ENCODE measurements at places on chromosomes 5 and 9. TPM values are rescaled to one million over a fixed set of nuclear protein-coding genes. Genes with fewer than 3 reads are reported as not detected.
A peak's percentile ranks its signal among the peaks of the same experiment; 100 is the strongest.

Gene OR1Q1
- total RNA-seq = not detected

Gene ABO
- 0.59 TPM for total RNA-seq

GRCh38 chr5:1769017-1769640, 30.5 kb downstream of the MRPL36 start:
- no peaks in the 10 kb centered on the region for H3K27me3 ChIP-seq
- no peak overlapping the region for H3K27ac ChIP-seq
- DNase-seq = no peak
- no peak overlapping the region for H3K4me3 ChIP-seq
- H3K36me3 ChIP-seq = no peaks in the 10 kb centered on the region
- H3K4me1 ChIP-seq = no peaks in the 10 kb centered on the region

Gene AQP3
- total RNA-seq = 2.5 TPM

GRCh38 chr9:106874652-106875051, 11.7 kb downstream of the ZNF462 start:
- H3K27me3 ChIP-seq = no peaks in the 10 kb centered on the region
- DNase-seq = no peak
- peaks cover 21% of the 10 kb centered on the region for H3K4me1 ChIP-seq
- no peak overlapping the region for H3K4me3 ChIP-seq
- H3K27ac ChIP-seq = no peak overlapping the region
- no peaks in the 10 kb centered on the region for H3K36me3 ChIP-seq

Gene SPAG8
- 1.0 TPM for total RNA-seq

GRCh38 chr5:90955001-90955635, 396.5 kb downstream of the ADGRV1 start:
- H3K4me3 ChIP-seq = no peak overlapping the region
- H3K27me3 ChIP-seq = no peaks in the 10 kb centered on the region
- no peaks in the 10 kb centered on the region for H3K4me1 ChIP-seq
- H3K27ac ChIP-seq = no peak overlapping the region
- DNase-seq = no peak

Gene SLC2A8
- 33.6 TPM for total RNA-seq

Gene BARHL1
- not detected for total RNA-seq

Gene TERT
- 12.1 TPM for total RNA-seq

DNA sequence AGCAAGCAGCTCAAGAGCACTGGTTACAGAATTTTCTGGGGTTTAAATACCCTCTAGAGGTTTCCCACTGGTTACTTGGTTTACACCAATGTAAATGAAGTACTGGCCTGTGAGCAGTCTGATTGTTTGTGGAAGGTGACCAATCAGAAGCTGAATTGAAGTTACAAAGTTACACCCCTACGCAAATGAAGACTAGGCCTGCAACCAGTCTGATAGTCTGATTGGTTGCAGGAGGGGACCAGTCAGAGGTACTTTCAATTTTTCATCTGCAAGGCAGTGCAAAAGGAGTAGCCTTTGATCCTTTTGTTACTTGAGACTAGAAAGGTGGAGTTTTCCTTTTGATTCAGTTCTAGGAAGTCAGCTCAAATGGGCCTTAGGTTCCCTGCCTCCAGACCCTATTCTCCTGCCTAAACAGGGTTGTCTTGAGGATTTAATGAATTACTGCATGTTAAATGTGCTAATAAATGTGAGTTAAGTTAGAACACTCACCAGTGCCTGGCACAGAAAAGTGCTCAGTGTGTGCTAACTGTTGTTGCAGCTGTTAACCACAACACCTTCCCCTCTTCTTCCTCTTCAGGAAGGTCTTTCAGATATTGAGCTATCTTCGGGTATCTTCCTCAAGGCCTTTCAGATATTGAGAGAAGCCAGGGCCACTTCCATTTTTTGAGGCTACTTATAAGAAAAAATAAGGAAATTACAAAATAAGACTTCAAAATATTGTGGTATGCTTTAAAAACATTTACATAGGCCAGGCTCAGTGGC, 32.1 kb upstream of the CLINT1 start:
- H3K27ac ChIP-seq = no peak overlapping the region
- H3K27me3 ChIP-seq = no peaks in the 10 kb centered on the region
- DNase-seq = no peak
- H3K4me1 ChIP-seq = no peaks in the 10 kb centered on the region

DNA sequence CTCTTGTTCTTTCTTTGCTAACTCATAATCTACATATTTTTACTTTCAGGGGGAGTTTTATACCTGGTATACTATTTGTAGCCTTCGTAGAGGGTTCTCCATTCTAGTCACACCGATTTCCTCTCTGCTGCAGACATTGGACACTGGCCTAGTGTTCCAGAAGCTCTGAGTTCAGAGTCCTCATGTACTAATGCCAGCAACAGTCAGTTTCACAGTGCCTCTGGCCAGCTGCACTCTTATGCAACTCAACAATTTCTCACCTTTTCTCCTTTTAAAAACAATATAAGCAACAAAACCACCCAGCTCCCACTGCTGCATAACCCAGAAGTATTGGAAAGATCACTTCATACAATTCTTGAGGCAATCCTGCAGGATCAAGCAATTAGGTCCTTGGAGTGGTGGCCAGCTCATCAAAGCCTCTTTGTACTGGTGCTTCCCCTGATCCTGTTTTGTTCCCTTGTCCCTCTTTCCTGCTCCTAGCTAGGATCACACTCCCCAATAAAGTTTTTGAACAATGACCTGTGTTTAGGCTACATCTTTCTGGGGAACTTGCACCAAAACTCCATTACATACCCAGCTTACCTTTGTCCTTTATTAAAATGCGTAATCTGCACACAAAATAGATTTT, 98.1 kb upstream of the TUT7 start:
- H3K36me3 ChIP-seq = no peaks in the 10 kb centered on the region
- H3K4me1 ChIP-seq = peaks cover under 1% of the 10 kb centered on the region
- no peaks in the 10 kb centered on the region for H3K27me3 ChIP-seq
- H3K4me3 ChIP-seq = no peak overlapping the region

DNA sequence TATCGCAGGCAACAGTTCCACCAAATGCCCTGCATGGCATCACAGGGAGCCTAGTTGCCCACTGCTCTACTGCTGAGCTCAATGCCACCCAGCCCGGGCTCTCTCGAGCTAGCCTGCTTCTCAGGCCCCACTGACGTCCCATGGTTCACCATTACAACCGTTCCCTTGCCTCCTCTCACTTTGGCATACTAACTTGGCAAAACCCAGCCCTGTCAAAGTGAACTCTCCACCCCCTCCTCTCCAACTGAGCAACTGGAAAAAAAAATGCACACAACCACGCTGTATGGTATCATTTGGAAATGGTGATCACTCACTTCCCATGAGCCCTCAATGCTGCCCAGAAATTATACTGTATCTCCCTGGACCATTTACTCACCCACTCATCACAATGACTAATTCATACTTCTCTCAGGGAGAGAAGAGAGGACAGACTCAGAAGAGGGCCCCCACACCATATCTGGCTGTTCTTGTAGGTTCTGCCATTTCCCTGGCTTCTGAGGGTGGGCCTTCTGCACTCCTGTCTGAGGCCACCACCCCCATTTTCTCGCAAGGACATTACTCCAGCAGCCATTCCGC, 51.4 kb upstream of the RARS1 start:
- no peaks in the 10 kb centered on the region for H3K4me1 ChIP-seq
- peaks cover 17% of the 10 kb centered on the region for H3K36me3 ChIP-seq
- peak overlapping the region; percentile 89 for H3K27ac ChIP-seq
- no peaks in the 10 kb centered on the region for H3K27me3 ChIP-seq
- DNase-seq = no peak

Gene EGFLAM
- 2.0 TPM for total RNA-seq

GRCh38 chr5:131019601-131020315, 145.3 kb downstream of the HINT1 start:
- H3K4me3 ChIP-seq = no peak overlapping the region
- no peak overlapping the region for H3K27ac ChIP-seq
- no peaks in the 10 kb centered on the region for H3K27me3 ChIP-seq
- no peaks in the 10 kb centered on the region for H3K36me3 ChIP-seq
- no peak for DNase-seq
- H3K4me1 ChIP-seq = no peaks in the 10 kb centered on the region

GRCh38 chr5:90802474-90803317, 244.1 kb downstream of the ADGRV1 start:
- no peaks in the 10 kb centered on the region for H3K4me1 ChIP-seq
- H3K4me3 ChIP-seq = no peak overlapping the region
- H3K27me3 ChIP-seq = no peaks in the 10 kb centered on the region
- no peak overlapping the region for H3K27ac ChIP-seq
- peak; percentile 78 for DNase-seq

DNA sequence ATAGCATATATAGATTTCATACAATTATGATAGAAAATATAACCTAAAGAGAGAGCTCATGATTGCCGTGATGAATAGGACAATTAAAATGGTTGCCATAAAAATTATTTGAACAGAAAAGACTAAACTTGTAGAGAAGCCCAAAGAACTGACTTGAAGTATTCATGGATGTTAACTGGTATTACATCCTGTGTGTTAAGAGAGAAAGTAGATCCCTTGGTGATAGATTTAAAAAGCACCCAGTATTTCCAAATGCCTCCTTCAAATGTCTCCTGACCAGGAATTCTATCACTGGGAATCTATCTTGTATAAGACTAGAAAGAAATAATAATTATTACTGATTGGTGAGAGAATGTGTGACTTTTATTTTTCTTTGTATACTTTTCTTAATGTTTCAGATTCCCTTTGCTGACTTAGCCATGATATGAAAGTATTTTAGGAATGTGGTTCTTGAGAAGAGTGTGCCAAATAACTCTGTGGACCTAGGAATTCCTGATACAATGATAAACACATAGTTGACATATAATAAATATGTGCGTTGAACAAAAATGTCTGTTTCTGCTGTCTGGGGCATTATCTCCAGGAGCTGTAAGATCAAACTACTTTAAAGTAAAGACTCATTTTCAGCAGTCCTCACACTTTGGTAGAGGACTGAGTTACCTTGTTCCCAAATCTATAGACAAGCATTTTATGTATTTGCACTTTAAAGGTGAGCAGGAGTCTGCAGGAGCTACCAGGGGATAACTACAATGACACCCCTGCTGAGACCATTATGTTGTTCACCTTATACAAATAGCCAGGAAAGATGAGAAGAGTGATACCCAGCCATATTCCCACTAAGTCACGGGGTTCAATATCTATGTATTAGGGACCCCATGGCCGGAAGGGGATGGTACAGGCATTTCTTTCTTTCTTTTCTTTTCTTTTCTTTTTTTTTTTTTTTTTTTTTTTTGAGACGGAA, 211.1 kb upstream of the TLE4 start:
- DNase-seq = peak; percentile 71
- peaks cover 19% of the 10 kb centered on the region for H3K4me1 ChIP-seq
- no peaks in the 10 kb centered on the region for H3K36me3 ChIP-seq

DNA sequence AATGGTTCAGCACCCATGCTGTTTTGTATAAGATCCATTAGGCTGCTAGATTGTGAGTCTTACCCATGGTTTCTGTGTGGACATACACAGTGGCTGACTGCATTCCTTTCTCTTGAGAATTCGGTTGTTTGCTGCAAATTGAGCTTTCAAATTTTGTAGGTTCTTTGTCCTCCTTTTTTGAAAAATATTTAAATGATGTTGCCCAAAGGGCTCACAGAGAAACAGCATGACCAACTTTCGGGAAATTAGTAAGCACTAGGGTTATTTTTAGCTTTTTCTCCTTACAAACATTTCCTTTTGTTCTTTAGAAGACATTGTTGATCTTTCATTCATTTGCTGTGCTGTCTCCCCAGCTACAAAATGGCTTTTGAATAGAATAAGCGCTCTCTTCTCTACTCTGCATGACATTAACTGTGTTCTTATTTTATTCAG, 79.4 kb downstream of the NLN start:
- no peaks in the 10 kb centered on the region for H3K27me3 ChIP-seq
- no peak for DNase-seq
- peak overlapping the region; percentile 7 for H3K4me3 ChIP-seq
- H3K4me1 ChIP-seq = peaks cover 14% of the 10 kb centered on the region

GRCh38 chr5:149466457-149466972, 84.7 kb downstream of the CSNK1A1 start:
- no peaks in the 10 kb centered on the region for H3K27me3 ChIP-seq
- H3K4me3 ChIP-seq = no peak overlapping the region
- H3K36me3 ChIP-seq = no peaks in the 10 kb centered on the region

- peak overlapping the region; percentile 53 for H3K4me3 ChIP-seq
- no peaks in the 10 kb centered on the region for H3K27me3 ChIP-seq
- H3K27ac ChIP-seq = no peak overlapping the region
- peak; percentile 77 for DNase-seq
- H3K36me3 ChIP-seq = peaks cover 4% of the 10 kb centered on the region
Observed at GRCh38 chr5:35317586-35317985, 87.3 kb upstream of the PRLR start.

DNA sequence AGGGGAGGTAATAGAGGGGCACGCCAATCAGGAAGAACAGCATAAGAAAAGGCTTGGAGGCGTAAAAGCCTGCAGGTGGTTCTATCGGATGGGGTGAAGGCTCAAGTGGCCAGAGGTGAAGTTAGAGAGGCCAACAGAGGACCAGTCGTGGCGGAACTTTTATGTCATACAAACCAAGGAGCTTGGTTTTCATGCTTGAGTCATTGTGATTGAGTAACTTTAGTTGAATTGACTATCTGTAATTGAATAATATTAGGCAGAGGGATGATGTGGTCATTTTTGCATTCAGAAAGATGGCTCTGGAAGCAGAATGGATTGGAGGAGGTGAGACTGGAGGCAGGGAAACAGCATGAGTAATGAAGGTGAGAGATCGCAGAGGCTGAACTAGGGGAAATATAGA, 7.2 kb upstream of the SPINK4 start:
- peaks cover 52% of the 10 kb centered on the region for H3K27me3 ChIP-seq
- H3K4me3 ChIP-seq = no peak overlapping the region
- no peaks in the 10 kb centered on the region for H3K4me1 ChIP-seq
- H3K27ac ChIP-seq = no peak overlapping the region

Gene NEUROG1
- not detected for total RNA-seq

DNA sequence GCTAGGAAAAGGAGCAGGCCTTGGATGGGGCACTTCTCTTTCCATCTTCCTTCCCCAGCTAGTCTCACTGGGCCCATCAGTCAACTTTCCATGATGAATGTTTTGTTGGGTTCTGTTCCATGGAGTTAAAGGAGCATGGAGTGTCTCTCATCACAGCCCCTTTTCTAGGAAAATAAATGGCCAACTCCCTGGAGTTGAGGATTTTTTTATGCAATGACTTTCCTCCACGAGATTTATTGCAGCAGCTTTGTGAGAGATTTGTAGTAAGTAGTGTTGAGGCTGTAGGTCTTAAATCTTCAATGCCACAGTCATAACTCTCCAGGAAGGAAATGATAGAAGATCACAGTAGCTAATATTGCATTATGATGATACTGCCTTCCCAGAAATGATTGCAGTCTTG, 45.6 kb upstream of the SLC44A1 start:
- no peaks in the 10 kb centered on the region for H3K4me1 ChIP-seq
- H3K27me3 ChIP-seq = no peaks in the 10 kb centered on the region
- DNase-seq = no peak
- H3K4me3 ChIP-seq = no peak overlapping the region
- no peaks in the 10 kb centered on the region for H3K36me3 ChIP-seq

Gene TMCO6
- total RNA-seq = 29.3 TPM

DNA sequence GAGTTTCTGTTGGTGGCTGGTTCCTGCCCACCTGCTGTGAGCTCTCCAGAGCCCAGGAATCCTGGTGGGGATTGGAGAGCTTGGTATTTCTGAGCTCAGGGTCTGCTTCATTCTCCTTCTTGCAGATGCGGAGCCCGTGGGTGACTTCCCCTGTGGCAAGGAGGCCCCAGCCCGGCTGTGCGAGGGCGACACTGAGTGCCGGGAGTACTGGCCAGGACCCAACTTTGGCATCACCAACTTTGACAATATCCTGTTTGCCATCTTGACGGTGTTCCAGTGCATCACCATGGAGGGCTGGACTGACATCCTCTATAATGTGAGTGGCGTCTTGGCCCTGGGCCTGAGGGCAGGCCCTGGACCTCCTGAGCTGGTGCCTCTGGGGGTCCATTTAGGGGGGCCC, 39.5 kb downstream of the CACNA1B start:
- no peak overlapping the region for H3K27ac ChIP-seq
- H3K27me3 ChIP-seq = no peaks in the 10 kb centered on the region
- no peaks in the 10 kb centered on the region for H3K4me1 ChIP-seq
- DNase-seq = no peak

Measured in endodermal cell (in vitro differentiated cells).